A172 (cell line): ENCODE measurements at places on chromosomes 11 and 22. TPM values are rescaled to one million over a fixed set of nuclear protein-coding genes. Genes with fewer than 3 reads are reported as not detected.

PIH1D2 gene
- total RNA-seq, result 3.3 and 3.4 TPM in 2 replicates

PRG3 gene
- not detected in 2 replicates for total RNA-seq

OR6A2 gene
- total RNA-seq, result not detected in 2 replicates

SEZ6L gene
- total RNA-seq, result not detected in 2 replicates

GLYAT gene
- total RNA-seq, result not detected in 2 replicates

APLNR gene
- 0.03 TPM in 1 of 2 replicates, not detected in the other for total RNA-seq

GLB1L2 gene
- 4.7 and 6.0 TPM in 2 replicates for total RNA-seq

KCNK4 gene
- 0.07 TPM in 1 of 2 replicates, not detected in the other for total RNA-seq

SCN2B gene
- not detected in 2 replicates for total RNA-seq

PHRF1 gene
- total RNA-seq, result 12.8 and 14.9 TPM in 2 replicates

TMEM151A gene
- total RNA-seq, result 0.05 TPM in 1 of 2 replicates, not detected in the other

LRRC32 gene
- not detected in 2 replicates for total RNA-seq

MUC6 gene
- not detected in 2 replicates for total RNA-seq

CNGA4 gene
- 0.17 TPM in 1 of 2 replicates, not detected in the other for total RNA-seq

TRIM6 gene
- total RNA-seq, result 5.0 and 6.7 TPM in 2 replicates

PDGFB gene
- 9.8 and 13.4 TPM in 2 replicates for total RNA-seq

PDHX gene
- 50.3 and 59.7 TPM in 2 replicates for total RNA-seq

OR52I1 gene
- not detected in 2 replicates for total RNA-seq

OR51B2 gene
- total RNA-seq, result 0.29 and 1.5 TPM in 2 replicates

TRPM5 gene
- not detected in 2 replicates for total RNA-seq

RAB38 gene
- total RNA-seq, result not detected in 2 replicates

IMMP1L gene
- total RNA-seq, result 17.5 and 91.2 TPM in 2 replicates

BTBD18 gene
- not detected in 2 replicates for total RNA-seq

SLC3A2 gene
- 198 and 207 TPM in 2 replicates for total RNA-seq

RIMBP3B gene
- total RNA-seq, result 0.02 and 0.65 TPM in 2 replicates

TBX10 gene
- total RNA-seq, result not detected in 2 replicates

C1QTNF5 gene
- total RNA-seq, result not detected in 2 replicates

EXPH5 gene
- 1.3 and 2.3 TPM in 2 replicates for total RNA-seq

ARHGAP8 gene
- total RNA-seq, result not detected in 2 replicates

TECTA gene
- 0.03 and 0.05 TPM in 2 replicates for total RNA-seq

FBLN1 gene
- 58.8 and 59.6 TPM in 2 replicates for total RNA-seq

UQCR10 gene
- 63.4 and 63.8 TPM in 2 replicates for total RNA-seq

TRIM29 gene
- 3.0 and 10.2 TPM in 2 replicates for total RNA-seq

OR5A2 gene
- total RNA-seq, result not detected in 2 replicates

RIMBP3C gene
- total RNA-seq, result 0.50 and 0.62 TPM in 2 replicates

CARS1 gene
- 57.2 and 60.4 TPM in 2 replicates for total RNA-seq

GAB4 gene
- total RNA-seq, result not detected in 2 replicates

LGR4 gene
- total RNA-seq, result 10.0 and 10.1 TPM in 2 replicates
